NCI-H446 (cell line): ENCODE measurements at places on chromosomes 1 and 21.

DNA sequence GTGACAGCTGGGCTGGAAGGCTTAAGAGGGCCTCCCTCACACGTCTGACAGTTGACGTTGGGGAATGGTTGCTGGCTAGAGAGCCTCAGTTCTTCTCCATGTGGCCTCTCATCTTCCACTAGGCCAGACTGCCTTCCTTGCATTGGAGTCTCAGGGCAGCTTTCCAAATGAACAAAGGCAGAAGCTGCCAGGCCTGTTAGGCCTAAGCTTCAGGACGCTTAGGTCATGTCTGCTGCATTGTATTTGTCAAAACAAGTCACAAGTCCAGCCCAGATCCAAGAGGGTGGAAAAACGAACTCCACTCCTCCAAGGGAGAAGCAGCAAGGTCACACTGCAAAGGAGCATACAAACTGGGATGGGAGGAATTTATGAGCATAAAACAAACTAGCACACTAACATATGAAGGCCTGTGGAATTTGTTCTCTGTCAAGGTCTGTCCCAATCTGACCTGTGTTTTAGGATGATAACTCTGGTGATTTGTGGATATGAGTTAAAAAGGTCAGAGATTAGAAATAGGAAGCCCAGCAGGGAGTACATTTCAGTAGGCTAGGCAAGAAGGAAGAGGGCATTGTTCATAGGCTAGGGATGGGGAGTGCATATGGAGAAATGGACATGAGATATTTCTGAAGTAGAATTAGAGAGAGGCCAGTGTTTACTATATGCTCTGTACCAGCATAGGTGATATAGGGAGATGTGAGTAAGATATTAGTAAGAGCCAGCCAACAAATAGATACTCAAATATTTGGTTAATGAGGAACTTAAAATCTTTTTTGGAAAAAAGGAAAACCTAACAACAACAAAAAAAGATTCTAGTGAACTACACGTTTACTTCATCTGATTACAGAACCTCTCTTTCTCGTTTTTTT is 29.1 kb upstream of the CNN3 start:
- peak; percentile 93 for DNase-seq

- no peak for DNase-seq
These were observed 31.7 kb downstream of the GALNT2 start for GRCh38 chr1:230098723-230099122.

DNA sequence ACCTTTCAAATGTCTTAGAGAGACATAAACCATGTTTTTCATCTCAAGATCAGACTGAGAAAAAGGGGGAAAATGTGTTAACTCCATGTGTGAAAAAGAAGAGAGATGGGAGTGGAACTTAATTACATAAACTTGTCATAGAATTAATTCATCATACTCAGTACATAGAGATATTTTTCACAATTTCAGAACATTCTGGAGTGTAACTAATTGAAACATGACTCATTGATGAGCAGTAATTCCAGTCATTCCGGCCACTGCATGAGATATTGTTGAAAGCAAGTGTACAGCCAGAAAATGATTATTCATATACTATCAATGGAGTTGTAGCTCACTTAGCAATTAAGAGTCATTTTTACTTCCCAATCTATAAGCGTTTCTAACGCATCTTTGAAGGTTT is 739.3 kb downstream of the LTN1 start:
- no peak for DNase-seq

DNA sequence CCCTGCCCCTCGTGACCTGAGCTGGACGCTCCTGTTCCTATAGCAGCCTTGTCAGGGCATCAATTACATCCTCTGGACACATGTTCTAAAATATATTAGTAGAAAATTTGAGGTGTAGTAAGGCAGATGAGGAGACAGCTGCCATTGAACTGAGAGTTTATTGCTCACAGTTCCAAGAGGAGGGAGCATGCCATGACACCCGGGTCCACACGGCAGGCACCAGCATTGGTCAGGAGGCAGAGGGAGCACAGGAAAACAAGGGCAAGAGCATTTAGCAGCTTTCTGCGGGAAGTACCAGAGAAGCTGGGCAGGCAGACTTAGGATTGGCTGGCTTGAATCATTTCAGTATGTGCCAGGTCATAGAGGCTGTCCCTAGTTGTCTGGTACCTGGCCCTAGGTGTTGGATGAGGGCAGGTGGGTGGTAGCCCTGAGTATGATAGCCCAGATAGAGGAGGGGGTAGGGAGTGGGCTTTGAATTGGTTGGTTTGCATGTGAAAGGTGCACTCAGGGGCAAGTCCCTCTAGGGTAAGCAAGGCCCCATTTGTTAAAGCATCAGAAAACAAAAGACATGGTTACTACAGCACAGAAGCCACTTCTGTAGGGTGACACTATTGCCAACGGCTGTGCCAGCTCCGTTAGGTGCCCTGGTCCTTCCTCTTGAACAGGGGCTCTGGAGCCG is 223.6 kb upstream of the RAB4A start:
- no peak for DNase-seq

DNA sequence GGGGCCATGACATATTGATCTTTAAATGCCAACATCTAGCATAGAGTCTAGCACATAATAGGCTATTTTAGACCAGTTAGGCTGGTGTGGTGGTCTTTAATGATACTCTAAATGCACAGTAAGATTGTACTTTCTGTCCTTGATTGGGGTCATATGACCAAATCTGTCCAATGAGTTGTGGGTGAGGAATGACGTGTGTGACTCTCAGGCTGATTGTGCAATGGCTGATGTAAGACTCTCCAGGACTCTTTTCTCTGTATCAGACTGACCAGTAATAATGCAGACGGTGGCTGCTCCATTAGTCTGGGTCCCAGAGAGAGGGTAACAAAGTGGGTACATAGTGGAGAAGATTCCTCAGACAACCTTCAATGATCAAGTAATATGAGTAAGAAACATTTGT is 541.6 kb upstream of the CAMK1G start:
- no peak for DNase-seq
